ENCODE measurements at places on chromosomes 5 and 9.

- DNase-seq, result no peak
These were observed 49.6 kb downstream of the EFNA5 start for GRCh38 chr5:107621089-107621488.

DNA sequence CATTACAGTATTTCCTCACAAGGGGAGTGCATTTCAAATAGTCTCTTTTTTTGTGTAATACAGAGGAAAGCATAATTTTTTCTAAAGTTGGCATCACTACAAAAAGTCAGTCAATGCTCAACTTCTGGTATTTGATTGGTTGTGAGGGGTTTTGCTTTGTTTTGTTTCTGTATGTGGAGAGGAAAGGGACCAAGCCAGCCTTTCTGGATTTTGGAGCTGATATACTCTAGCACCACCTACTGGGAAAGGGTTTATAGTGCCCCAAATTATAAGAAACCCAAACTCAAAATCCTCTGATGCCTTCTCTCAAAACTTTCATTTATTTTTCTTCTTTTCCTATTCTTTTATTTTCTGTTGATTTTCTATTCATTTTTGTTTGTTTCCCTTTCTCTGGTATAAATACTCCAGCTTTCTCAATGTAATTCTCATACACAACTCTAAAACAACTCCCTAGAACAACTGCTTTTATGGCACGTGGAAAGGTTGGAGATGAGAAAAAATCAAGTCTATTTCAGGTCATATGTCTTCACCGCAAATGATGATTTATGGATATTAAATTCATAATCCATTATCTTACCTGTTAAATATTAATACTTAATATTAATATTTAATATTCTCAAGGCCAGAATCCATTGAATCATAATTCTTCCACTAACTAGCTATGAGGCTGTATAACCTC, 69.5 kb upstream of the ANXA1 start:
- no peak for DNase-seq

- no peak for DNase-seq
These were observed 4.2 kb downstream of the KCNIP1 start for GRCh38 chr5:170508036-170508435.

- DNase-seq, result no peak
These were observed 254.5 kb downstream of the PBX3 start for GRCh38 chr9:126001581-126002225.

GRCh38 chr9:129845373-129845772, 10.1 kb downstream of the USP20 start:
- DNase-seq, result no peak
